ENCODE measurements at places on chromosomes 3 and 15.

GRCh38 chr3:138469874-138470273 is 35.5 kb downstream of the ESYT3 start:
- DNase-seq: no peak

DNA sequence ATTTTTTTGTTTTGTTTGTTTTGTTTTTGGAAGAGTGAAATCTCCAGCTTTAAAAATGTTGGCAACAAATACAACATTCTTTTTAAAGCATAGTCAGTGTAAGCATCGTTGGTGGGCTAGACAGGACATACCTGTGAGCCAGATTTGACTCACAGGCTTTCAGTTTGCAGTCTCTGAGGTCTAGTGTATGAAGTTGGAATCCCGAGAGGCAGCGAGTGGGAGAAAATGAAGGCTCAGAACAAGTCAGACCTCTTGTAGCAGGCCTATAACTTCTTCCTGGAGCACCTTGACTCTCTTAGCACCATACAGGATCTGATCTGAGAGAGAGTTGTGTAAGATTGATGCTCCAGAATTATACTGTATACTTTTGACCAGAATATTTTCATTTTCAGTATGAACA is 60.2 kb downstream of the CNTN4 start:
- DNase-seq: no peak

DNA sequence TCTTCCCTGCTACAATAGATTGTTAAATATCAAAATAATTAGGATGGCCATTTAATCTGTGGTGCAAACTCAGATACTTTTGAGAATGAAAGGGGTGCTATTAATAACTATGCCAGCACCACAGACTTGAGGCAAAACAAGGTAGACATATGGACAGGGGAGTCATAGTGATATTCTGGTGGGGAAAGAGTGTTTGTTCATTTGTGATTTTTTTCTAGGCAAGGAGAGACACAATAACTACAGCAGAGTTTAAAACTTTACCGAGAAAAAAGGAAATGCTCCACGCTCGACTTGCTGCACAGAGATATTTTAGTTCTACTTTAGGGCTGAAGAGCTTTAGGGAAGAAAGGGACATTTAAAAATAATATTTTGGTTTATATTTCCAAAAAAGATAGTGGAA is 611.2 kb upstream of the GRM7 start:
- DNase-seq: no peak

- no peak for DNase-seq
Observed at GRCh38 chr3:130430266-130430665, 84.8 kb downstream of the COL6A5 start.

GRCh38 chr15:57418635-57419034 is 42.3 kb downstream of the CGNL1 start:
- no peak for DNase-seq

DNA sequence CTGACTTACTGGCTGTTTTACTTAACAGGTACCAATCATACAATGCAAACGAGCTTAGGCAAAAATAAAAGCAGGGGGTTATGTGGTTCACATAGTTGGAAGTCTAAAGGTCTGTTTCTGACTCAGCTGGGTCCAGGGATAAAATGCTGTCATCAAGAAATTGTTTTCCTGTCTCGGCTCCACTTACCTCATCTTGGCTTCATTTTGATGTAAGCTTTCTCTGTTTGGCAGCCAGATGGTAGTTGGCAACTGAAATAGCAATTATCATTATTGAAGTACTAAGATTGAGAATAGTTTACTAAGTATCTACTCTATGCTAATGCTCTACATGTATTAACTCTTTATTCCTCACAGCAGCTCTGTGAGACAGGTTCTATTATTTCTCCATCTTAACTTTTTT is 36.8 kb upstream of the CNTN3 start:
- no peak for DNase-seq

DNA sequence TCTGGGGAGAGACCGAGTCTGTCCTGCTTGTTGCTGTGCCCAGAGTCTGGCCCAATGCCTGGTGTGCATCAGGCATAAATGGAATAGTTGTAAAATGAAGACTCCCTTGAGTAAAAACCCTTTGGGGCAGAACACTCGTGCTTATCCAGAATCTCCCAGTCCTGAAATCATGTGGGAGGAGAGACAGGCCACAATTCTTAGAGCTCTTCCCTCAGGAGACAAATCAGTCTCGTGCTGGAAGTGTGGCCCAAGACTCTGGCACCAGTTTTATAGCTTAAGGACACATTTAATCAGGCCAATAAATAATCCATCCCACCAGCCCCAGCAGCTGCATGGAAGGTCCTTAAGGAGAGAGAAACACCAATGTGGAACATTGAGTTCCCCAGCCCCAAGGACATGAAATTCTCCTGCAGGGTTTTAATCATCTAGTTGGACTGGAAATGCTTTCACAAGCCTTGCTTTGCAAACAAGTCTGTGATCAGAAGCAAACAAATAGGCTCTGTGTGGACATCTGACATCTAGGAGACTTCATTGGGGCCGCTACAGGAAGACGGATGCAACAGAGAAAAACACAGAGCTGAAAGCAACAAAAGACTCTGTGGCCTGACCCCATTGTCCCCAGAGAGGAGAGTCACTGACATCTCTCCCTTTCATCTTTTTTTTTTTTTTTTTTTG is 70.4 kb downstream of the LSM3 start:
- no peak for DNase-seq

- no peak for DNase-seq
Observed at GRCh38 chr15:58049520-58050227, 15.8 kb downstream of the ALDH1A2 start.

- no peak for DNase-seq
Observed at GRCh38 chr3:140170612-140171011, 235.6 kb downstream of the CLSTN2 start.

DNA sequence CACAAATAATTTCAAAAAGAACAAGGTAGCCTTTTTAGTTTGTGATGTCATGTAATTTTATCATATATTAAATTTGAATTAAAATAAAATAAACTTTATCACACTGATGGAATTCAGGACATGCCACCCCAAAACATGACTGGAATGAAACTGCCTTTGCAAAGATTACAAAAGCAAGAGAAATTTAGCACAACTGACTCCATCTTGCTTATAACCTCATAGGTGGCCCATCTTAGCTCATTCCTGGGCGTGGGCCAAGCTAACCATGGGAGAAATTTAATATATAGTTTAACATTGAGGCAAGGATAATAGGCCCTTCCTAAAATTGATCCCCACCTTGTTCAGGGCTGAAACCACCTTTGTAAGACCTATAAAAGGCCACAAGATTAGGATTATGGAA is 235.6 kb downstream of the ZNF385D start:
- no peak for DNase-seq

DNA sequence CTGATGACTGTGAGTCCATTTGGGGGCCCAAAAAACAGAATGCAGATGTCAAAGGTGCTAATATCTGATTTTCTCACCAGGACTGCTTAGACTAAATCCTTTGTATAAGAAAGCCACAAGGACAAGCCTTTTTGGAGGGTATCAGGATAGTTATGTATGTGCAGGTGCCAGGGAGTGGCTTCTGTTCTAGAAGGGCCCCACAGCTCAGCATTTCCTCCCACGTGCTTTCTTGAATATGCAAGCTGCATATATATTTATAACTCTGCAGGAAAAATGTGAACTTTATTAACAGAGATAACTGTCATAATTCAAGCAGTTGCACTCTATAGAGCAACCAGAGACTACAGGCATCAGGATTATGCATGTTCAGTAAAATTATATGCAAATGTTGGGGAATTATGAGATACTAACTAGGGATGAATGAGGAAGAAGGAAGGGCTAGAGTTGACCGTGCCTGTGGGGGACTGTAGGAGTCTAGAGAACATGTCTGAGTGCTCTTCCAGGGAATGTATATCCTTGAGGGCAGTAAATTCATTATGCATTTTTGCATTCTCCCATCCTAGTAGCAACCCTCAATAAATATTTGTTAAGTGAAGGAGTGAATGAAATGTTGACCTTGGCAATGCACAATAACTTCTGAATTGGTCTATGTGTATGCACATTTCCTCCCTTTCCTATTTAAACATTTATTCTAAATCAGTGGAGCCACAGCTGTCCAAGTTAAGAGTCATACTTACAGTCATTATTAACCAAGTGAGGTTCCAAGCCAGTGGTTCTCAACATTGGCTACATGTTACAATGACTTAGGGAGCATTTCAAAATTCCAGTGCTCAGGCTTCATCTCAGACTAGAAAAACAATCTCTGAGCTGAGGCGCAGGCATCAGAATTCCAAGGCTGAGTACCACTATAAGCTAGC is 94.8 kb upstream of the ANKRD28 start:
- no peak for DNase-seq

DNA sequence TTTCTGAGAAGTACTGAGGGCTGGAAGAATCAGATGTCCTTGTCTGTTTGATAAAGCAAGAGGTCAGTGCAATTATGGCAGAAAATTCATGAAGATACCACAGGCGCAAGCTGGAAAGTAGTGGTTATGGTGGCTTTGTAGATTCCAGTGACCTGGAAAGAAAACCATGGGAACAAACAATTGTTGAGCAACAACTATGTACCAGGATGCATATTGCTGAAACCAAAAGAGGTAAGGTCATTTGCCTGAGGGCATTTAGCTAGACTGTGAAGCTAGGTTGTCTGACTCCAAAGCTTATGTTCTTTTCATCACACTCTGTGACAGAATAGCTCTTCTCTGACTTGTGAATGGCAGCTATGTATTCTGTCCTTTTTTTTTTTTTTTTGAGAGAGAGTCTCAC is 74.0 kb downstream of the B3GALNT1 start:
- DNase-seq: no peak

GRCh38 chr3:64260431-64260830 is 35.2 kb upstream of the PRICKLE2 start:
- DNase-seq: no peak

DNA sequence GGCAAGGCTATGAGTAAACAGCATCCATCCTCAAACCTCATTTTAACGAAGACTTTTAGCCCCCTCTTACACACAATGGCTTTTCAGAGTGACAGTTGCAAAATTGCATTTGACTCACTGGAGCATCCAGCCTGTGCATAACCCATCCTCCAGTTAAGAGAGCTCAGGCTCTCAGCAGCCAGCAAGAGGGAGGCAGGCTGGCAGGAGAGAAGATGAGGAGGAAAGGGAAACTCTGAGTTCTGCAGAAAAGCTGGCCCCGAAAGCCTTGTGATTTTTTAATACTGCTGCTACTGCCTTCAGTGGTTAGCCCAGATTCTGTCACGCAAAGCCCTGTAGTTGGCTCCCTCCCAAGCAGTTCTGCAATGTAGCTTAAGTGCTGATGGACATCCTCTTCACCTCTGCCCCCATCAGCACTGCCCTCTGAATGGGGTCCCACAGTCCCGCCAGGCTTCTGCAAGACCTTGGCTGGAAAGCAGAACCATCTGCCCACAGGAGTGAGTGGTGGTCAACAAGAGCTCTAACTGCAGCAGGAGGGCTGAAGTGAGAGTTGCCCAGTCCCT is 371.3 kb downstream of the EPHB1 start:
- no peak for DNase-seq

GRCh38 chr3:130975251-130975650 is 51.4 kb downstream of the ASTE1 start:
- no peak for DNase-seq

DNA sequence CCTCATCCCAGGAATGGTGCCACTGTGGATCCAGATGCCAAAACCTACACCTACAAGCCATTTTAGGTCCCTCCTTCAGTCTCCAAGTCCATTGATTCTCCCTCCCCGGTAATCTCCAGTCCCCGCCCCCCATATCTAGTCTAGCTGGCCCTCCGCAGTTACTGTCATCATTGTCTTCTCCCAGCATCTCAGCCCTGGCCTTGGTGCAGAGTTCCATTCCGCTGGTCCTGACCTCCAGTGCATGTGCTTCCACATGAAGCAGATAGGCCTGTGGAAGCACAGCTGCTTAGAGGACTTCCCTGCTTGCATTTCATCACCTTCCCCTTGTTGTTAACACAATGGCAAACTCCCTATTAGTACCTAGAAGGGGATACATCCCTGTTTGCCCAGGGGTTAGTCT is 331.8 kb downstream of the LRTM1 start:
- DNase-seq: no peak
